ENCODE measurements at places on chromosomes 3 and 15.
A peak's percentile ranks its signal among the peaks of the same experiment; 100 is the strongest.

DNA sequence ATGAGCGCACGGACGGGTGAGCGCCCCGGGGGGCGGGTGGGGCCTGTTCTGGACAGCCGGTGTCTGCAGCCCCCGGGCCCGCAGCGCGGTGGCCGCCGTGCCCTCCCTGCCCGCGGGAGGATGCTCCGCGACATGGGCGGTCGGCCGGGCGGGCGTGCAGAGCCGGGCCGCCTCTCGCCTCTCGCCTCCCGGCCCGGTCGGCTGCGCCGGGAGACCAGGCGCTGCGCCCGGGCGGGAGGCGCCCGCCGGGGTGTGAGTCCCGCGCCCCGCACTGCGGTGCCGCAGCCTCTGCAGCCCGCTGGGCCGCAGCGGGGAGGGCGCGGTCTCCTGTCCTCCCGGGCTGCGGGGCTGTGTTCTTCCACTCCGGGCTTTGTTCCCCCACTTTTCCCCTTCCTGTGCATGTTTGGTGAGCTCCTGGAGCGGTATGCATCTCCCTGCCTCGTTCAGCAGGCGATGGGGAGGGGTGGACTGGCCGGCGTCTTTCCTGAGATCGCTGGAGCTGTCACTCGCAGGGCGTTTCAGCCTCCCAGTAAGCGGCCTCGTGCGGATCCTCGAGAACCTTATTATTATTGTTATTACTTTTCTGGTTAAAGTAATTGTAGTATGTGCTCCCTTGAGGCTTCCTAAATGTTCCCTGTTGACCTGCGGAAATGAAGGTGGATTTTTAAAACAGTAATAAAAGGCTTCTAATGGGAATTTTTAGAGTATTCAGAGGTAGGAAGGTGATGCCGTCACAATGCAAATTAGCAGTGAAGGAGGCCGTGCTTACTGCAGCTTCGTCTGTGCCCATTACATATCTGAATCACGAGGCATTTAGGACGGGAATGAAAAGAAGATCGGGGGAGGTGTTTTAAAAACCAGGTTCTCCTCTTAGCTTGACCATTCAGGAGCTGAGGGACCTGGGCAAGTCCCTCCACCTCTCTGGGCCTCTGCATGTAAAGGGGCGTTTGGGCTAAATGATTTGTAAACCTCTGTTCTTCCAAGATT lies 593 bp downstream of the TMOD2 start:
- DNase-seq: peak; percentile 35

DNA sequence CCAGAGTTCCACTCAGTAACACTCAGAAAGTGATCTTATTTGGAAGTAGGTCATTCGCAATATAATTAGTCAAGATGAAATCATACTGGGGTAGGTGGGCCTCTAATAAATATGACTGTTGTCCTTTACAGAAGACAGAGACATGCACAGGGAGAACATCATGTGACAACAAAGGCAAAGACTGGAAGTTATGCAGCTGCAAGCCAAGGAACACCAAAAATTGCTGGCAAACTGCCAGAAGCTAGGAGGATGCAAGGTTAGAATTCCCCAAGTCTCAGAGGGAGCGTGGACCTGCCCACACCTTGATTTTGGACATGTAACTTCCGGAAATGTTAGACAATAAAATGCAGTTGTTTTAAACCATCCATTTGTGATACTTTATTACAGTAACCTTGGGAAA lies 471.5 kb upstream of the AGTR1 start:
- DNase-seq: no peak

GRCh38 chr3:28768439-28768838 lies 419.8 kb upstream of the AZI2 start:
- DNase-seq: no peak

GRCh38 chr3:128498127-128498626 lies 5.2 kb upstream of the GATA2 start:
- DNase-seq: peak; percentile 64

- DNase-seq: no peak
Measured at GRCh38 chr15:31799715-31800321, 230.5 kb upstream of the CHRNA7 start.

DNA sequence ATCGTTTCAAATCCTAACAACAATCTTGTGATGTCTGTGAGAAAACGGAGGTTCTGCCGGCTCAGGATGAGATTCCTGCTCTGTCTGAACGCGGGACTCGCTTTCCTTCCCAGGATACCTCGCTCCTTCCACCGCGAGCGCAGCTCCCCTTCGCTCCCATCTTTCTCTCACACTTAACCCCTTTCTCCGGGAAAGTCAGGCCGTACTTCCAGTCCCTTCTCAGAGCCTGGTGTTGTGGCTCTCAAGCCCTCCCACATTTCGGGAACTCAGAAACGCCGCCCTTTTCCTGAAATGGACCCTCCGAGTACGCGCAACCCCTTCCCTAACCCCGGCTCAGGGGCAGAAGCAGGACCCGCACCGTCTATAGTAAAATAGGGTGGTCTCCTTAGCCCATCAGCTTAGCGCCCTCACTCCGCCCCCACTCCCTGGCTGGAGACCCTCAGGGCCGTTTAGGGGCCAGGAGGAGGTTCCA lies 378 bp upstream of the FEM1B start:
- DNase-seq: peak; percentile 47

DNA sequence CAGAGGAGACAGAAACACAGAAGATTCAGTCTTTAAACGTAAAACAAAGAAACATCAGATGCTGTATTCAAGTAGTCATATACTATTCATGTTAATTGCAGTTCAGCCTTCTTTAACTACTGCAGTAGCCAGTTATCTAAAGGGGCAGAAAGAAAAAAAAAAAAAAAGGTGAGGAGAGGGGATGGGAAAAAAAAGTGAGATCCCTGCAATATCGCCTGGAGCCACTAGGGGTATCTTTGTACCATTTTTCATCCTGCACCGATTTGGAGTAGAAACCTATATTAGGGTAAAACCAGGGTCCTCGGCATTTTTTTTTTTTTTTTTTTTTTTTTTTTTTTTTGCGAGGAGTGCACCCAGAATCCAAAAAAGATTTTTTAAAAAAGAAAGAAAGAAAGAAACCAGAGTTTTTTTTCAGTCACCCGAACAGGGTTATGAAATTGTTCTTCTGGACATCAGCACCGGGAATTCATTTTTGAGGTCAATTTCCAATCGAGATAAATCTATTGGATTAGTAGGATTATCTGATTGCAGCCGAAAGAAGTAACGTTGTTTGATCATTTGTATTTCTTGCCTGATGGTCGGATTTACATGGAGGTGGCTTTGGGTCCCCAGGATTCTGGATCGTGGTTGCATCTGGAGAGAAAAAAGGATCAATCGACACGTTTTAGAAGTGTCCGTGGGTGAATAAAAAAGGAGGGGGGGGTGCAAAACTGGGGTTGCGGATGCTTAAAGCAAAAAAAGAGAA lies 186.7 kb downstream of the NLGN1 start:
- DNase-seq: peak; percentile 67

DNA sequence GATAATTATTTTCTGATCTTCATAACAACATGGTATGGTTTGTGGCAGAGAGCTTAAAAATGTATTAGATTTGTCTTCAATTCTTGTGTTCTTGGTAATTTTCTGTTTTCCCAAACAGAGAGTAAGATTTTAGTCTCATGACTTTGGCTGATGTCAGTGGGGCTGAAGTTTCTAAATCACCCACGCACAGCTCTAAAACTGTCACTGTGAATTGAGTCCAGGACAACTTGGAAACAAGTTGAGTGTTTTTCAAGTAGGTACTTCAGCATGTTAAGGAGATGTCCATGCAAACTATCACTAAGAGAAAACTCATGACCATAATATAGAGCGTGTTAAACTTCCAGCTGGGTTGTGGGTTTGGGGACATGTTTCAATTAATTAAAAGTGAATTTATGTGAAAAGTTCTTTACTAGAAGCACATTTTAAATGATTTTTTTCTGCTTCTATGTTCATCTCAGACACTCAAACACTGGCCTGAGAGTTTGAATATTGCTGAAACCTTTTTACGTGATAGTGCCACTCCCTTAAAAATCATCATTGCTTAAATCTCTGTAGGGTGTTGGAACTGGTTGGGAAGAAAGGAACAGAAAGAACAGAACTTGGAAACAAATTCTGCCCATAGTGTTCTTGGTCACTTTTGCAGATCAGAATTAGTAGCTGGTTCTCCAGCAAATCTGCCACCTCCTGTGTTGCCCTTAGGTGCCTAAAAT lies 89.8 kb downstream of the KLHL25 start:
- no peak for DNase-seq
